MV-4-11 (cell line): ENCODE measurements at places on chromosomes 13 and 19.

- no peak for DNase-seq
These were observed 50.5 kb downstream of the KCNRG start for GRCh38 chr13:50065712-50066111.

DNA sequence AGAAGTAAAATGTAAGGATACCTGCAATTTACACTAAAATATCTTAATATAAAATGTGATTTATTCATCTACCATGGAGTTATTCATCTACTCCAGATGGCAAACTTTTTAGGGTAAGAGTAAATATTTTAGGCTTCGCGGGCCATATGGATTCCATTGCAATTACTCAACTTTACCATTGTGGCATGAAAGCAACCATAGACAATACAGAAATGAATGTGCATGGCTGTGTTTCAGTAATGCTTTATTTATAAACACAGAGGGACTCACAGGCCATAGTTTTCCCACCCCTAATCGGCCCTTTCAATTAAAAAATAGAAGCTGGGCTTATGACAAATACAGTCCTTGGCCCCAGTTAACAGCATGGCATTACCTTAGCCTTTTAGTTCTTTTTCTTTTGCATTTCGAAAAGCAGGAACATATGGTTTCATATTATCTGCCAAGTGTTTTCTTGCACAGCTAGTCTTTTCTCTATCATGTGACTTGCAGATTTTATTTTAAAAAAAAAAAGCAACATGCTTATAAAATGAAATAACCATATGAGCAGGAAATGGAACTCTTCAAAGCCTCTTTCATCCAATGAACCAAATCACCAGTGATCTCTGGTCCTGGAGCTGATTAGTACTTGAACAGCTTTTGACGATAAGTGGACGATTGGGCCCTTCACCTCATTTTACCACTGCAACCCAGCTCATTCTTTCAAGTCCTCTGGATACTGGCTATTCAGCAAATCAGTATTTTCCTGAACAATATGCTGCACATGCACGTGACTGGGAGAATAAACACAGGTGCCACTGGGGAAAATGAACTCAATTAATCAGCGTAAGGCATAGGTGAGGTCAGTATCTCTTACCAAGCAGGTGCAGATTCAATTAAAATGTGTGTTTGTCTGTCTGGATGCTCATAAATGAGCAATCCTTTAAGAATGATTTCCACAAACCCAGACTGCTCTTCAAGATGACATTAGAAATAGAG, 63.9 kb downstream of the LHFPL6 start:
- no peak for DNase-seq

GRCh38 chr13:102903659-102904407, 58.0 kb downstream of the ERCC5 start:
- no peak for DNase-seq

- no peak for DNase-seq
These were observed 52.1 kb downstream of the LHFPL6 start for GRCh38 chr13:39550931-39551330.

DNA sequence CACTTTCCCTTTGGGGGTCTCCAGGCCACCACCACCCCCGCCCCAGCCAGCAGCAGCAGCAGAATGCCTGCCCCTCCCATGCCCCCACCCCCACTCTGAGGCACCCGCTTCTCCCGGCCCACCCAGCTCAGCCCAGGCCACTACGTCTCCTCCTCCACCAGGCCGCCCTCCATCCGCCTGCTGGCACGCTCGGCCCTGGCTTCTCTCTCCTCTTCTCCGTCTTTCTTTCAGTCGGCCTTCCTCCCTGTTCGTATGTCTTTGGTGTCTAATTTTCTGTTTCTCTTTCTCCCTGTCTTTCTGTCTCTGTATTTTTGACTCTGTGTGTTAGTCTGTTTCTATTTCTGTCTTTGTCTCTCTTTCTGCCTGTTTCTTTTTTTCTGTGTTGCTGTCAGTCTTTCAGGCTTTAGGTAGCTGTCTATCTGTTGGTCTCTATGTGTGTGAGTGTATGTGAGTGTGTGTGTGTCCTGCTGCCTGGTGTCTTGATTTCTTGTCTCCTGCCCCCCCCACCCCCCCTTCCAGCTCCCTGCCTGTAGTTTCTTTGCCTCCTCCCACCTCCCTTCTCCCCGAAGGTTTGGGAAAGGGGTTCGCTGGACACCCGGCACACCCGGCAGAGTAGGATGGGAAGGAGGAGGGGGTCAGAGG, at the start of gene LGI4:
Gene LGI4 (minus strand): TSS at position 459 of the 642 bp plus-strand sequence. CDS start 379 bp downstream, at position 80.
- no peak for DNase-seq

GRCh38 chr13:100826441-100826840, 151.8 kb upstream of the TMTC4 start:
- no peak for DNase-seq

- no peak for DNase-seq
These were observed 105.3 kb downstream of the SPACA7 start for GRCh38 chr13:112481458-112481857.
